ENCODE measurements at places on chromosomes 5 and 9.

DNA sequence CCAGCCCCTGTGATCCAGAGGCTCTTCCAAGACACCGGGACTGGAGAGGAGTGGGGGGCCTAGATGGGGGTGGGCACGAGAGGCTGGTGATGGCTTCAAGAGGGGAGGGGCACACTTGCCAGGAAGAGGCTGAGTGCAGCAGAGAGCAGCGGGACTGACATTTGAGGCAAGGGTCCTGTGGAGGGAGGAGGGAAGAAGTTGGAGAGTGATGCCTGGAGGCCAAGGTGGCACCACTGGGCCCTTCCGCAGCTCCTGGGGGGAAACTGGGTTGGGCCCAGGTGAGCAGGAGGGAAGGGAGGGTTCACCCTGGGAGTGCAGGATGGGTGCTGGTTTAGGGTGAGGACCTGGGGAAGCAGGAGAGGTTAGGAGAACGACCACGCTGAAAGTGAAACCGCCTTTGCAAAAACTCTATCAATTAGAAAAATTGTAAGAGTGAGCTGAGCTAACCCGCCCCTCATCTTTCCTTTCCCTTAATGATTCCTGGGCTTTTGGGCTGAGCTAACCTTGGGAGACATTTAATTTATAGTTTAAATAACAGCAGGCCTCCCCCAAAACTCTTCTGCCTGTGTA, 26.2 kb downstream of the ABO start:
- no peak for DNase-seq

- DNase-seq: no peak
These were observed 32.3 kb upstream of the SPATA31E1 start for GRCh38 chr9:87850391-87850790.

- DNase-seq: no peak
These were observed 22.7 kb downstream of the OR2S2 start for GRCh38 chr9:35935261-35935660.

DNA sequence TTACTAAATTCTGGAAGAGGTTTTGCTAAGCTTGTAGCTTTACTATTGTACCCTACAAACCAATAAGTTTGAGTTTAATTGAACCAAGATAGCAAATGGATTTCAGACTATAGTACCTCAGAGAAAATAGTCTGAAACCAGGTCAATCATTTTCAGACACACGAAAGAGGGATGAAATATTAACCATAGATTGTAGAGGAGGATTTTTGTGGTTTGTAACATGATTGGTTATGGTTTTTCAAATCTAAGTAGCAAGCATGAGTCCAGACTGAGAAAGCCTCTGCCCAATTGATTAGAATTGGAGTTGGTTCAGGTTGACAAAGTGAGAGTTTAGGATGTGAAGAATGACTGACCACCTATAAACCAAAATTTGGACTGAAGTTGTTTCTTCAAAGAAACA, 562.7 kb upstream of the DMAC1 start:
- DNase-seq: no peak

- DNase-seq: no peak
These were observed 438 bp upstream of the LAMC3 start for GRCh38 chr9:131008563-131008908.

GRCh38 chr9:6356904-6357303, 28.7 kb downstream of the TPD52L3 start:
- no peak for DNase-seq

- no peak for DNase-seq
These were observed 47.9 kb upstream of the UNC5A start for GRCh38 chr5:176762489-176762888.

Measured in stimulated activated CD8-positive, alpha-beta memory T cell treated with anti-CD3 and anti-CD28 coated beads, Interleukin-7, amount 100 ng/mL, for 1 hour (primary cell).